ENCODE measurements at places on chromosomes 6 and 20.

- DNase-seq, result no peak
Measured at GRCh38 chr6:3353213-3353903, 94.6 kb downstream of the PSMG4 start.

- DNase-seq, result no peak
Measured at GRCh38 chr6:79617518-79617941, 13.6 kb upstream of the SH3BGRL2 start.

- no peak for DNase-seq
Measured at GRCh38 chr6:99501762-99502161, 13.5 kb downstream of the USP45 start.

DNA sequence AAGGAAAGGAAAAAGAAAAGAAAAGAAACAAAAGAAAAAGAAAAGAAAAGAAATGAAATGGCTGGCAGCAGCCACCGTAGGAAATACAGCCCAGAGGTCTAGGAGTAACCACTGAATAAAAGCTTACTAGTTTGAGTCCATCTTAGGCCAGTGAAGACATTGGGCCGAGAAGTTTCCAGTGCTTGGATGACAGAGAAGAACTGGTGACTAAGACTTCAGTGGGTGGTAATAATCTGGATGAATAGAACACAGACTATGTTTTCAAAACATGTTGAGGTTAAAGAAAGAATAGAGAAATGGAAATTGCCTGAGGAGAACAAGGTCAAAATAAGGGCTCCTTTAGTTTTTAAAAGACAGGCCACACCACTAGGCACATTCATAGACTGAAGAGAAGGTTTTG, 198.8 kb downstream of the ATXN1 start:
- DNase-seq, result no peak

- peak; percentile 34 for DNase-seq
Measured at GRCh38 chr20:62500237-62500864, 24.6 kb upstream of the GATA5 start.

- no peak for DNase-seq
Measured at GRCh38 chr6:2875359-2876191, 27.5 kb downstream of the SERPINB9 start.

- no peak for DNase-seq
Measured at GRCh38 chr6:151209071-151209831, 30.5 kb upstream of the AKAP12 start.

- DNase-seq, result no peak
Measured at GRCh38 chr6:131096786-131097185, 33.7 kb upstream of the EPB41L2 start.

- DNase-seq, result peak; percentile 36
Measured at GRCh38 chr20:34834459-34834893, 9.0 kb upstream of the NCOA6 start.

GRCh38 chr20:10634211-10634610, 39.6 kb downstream of the JAG1 start:
- DNase-seq, result no peak
